Activated naive CD4-positive, alpha-beta T cell treated with anti-CD3 and anti-CD28 coated beads for 36 hours (primary cell): ENCODE measurements at places on chromosomes 2 and 18. TPM values are rescaled to one million over a fixed set of nuclear protein-coding genes. Genes with fewer than 3 reads are reported as not detected.

The SCN3A gene
- 0.12 TPM for total RNA-seq

The KCNS3 gene
- 0.14 TPM for total RNA-seq

The RAB27B gene
- total RNA-seq = 0.52 TPM

The MROH2A gene
- not detected for total RNA-seq

The TET3 gene
- 15.2 TPM for total RNA-seq

The ADRA2B gene
- total RNA-seq = 0.52 TPM

The GRHL1 gene
- 0.69 TPM for total RNA-seq

The GKN1 gene
- not detected for total RNA-seq

The HOXD11 gene
- not detected for total RNA-seq

The MAP3K19 gene
- total RNA-seq = not detected

DNA sequence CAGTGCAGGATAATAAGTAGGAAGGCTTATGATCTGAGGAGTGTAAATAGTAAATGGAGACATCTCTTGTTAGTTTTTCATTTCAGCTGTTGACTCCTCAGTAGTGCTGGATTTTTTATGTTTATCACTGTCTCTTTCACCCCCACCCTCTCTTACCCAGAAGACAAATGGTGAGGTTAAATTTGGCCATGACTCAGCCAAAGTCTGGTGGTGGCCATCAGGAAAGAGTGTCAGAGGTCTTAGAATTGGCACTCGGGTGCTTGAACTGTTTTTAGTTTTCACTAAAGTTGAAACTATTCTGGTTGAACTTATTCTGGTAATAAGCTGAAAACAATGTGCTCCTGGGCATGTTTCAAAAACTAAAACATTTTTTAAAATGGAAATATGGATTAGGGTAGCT, 123.3 kb downstream of the FHOD3 start:
- H3K27ac ChIP-seq = no peak overlapping the region
- H3K36me3 ChIP-seq = no peaks in the 10 kb centered on the region
- peaks cover 11% of the 10 kb centered on the region for H3K27me3 ChIP-seq
- no peak overlapping the region for H3K4me3 ChIP-seq

DNA sequence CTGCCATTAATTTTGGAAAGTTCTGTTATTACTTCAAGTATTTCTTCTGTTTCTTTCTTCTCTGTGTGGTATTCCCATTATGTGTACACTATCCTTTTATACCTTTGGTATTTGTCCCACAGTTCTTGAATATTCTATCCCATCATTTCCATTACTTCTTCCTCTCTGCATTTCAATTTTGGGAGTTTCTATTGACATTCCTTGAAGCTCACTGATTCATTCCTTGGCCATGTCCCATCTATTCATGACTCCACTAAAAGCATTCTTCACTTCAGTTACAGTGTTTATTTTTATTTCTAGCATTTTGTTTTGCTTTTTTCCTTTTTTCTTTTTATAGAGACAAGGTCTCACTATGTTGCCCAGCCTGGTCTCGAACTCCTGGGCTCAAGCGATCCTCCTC, 30.3 kb downstream of the PROC start:
- no peaks in the 10 kb centered on the region for H3K4me1 ChIP-seq
- no peak overlapping the region for H3K4me3 ChIP-seq
- no peak for DNase-seq

DNA sequence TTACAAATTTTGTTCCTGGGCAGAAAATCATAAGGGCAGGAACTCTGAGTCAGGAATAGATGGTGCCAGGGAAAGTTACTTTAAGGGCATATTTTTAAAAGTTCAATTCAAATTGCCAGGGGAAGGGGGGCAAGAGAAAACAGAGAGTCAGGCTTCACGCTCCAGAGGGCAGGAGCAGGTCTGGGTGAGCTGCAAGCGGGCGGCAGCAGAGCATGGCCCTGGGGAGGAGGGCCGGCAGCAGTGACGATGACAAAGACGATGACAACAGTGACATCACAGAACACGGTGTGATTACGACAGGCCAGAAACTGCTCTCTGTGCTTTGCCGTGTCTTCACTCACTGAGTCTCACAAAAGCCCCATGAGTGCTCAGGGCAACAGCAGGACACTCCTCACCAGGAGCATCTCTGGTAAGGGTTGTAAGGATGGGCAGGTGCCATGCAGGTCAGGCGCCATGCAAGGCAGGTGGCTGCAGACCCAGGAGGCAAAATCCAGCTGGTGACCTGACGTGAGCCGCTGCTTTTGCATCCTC, 23.3 kb downstream of the CHST10 start:
- H3K4me3 ChIP-seq = no peak overlapping the region
- H3K4me1 ChIP-seq = no peaks in the 10 kb centered on the region
- H3K27me3 ChIP-seq = no peaks in the 10 kb centered on the region
- DNase-seq = no peak
- H3K36me3 ChIP-seq = peaks cover 4% of the 10 kb centered on the region
- no peak overlapping the region for H3K27ac ChIP-seq

- H3K27me3 ChIP-seq = no peaks in the 10 kb centered on the region
- H3K4me3 ChIP-seq = no peak overlapping the region
- no peaks in the 10 kb centered on the region for H3K4me1 ChIP-seq
- no peak for DNase-seq
- no peaks in the 10 kb centered on the region for H3K36me3 ChIP-seq
- H3K27ac ChIP-seq = no peak overlapping the region
These were observed 55.8 kb upstream of the SLC35F5 start for GRCh38 chr2:113812204-113812603.

GRCh38 chr2:81250270-81250669, 945.7 kb upstream of the LRRTM1 start:
- H3K36me3 ChIP-seq = no peaks in the 10 kb centered on the region
- no peaks in the 10 kb centered on the region for H3K27me3 ChIP-seq
- no peak overlapping the region for H3K4me3 ChIP-seq
- no peak overlapping the region for H3K27ac ChIP-seq
- H3K4me1 ChIP-seq = no peaks in the 10 kb centered on the region
- no peak for DNase-seq

DNA sequence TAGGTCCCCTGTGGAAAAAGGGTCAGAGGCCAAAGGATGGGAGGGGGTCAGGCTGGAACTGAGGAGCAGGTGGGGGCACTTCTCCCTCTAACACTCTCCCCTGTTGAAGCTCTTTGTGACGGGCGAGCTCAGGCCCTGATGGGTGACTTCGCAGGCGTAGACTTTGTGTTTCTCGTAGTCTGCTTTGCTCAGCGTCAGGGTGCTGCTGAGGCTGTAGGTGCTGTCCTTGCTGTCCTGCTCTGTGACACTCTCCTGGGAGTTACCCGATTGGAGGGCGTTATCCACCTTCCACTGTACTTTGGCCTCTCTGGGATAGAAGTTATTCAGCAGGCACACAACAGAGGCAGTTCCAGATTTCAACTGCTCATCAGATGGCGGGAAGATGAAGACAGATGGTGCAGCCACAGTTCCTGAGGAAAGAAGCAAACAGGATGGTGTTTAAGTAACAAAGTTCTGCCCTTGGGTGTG, 165.8 kb downstream of the RPIA start:
- no peaks in the 10 kb centered on the region for H3K36me3 ChIP-seq
- DNase-seq = no peak

GRCh38 chr18:46281185-46282176, 177.3 kb downstream of the HAUS1 start:
- H3K27ac ChIP-seq = no peak overlapping the region
- H3K4me1 ChIP-seq = peaks cover 5% of the 10 kb centered on the region
- peak; percentile 78 for DNase-seq
- no peaks in the 10 kb centered on the region for H3K27me3 ChIP-seq
- H3K36me3 ChIP-seq = no peaks in the 10 kb centered on the region

DNA sequence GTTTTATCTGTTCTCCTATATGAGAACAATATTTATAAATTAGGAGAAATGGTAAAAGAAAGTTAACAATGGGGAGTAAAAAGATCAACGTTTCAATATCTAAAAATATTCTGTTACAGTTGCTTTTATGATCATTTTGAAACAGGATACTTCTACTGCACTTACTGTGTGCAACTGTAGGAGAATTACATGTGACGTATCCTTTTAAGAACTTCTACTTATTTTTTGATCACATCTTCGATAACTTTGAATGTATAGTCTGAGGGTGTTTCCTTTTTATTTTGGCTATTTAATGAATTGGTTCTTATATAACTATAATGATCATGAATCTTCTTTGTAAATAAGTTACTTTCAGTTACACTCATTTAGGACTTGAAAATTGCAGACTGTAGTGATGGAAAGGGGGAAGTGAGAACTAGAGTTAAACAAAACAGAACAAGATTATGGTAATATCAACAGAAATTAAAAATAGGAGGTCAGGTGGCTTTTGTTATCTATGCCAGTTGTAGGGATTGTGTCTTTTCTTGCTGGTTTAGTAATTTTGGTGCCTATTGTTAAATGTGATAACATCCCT, 109.9 kb downstream of the MSTN start:
- no peaks in the 10 kb centered on the region for H3K4me1 ChIP-seq
- no peak overlapping the region for H3K27ac ChIP-seq
- no peak overlapping the region for H3K4me3 ChIP-seq
- peaks cover 4% of the 10 kb centered on the region for H3K27me3 ChIP-seq
- H3K36me3 ChIP-seq = no peaks in the 10 kb centered on the region

- DNase-seq = no peak
- no peaks in the 10 kb centered on the region for H3K4me1 ChIP-seq
These were observed 150.4 kb upstream of the GAREM1 start for GRCh38 chr18:32621034-32621433.

GRCh38 chr2:143877056-143877455, 642.9 kb downstream of the ZEB2 start:
- no peaks in the 10 kb centered on the region for H3K36me3 ChIP-seq
- peaks cover 21% of the 10 kb centered on the region for H3K4me1 ChIP-seq
- DNase-seq = no peak
- H3K27me3 ChIP-seq = peaks cover 3% of the 10 kb centered on the region
- H3K4me3 ChIP-seq = no peak overlapping the region

DNA sequence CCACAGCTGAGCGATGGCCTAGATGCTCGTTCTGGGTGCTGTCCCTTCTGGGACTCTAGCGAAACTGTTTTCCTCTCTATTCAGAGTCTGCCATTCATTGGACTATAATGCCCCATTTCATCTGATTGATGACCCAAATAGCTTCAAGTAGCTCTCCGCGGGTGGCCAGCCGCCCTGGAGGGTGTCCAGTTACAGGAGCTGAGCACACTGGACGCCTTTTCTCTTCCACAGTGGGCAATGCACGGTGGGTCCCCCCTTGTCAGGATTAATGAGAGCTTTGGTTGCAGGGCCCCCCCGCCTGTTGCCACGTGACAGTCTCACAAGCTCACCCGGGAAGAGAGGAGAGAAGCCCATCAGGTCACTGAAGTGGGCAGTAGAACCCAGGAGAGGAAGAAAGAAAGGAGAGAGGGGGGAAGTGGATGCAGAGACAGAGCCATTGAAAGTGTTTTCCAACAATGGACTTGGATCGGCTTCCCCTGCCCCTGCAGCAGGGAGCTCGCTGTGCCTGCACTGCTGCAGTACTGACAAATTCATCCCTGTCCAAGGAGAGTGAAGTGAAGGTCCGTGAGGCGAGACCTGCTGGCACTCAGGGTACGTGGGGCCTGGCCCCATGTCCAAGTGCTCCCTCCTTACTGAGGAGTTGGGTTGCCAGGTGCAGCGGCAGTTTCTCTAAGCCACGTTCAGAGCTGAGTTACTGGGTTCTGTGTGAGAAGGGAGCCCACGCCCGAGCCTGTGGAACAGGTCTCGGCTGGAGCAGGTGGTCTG, 44.8 kb downstream of the DIPK1C start:
- DNase-seq = no peak
- no peaks in the 10 kb centered on the region for H3K36me3 ChIP-seq
- H3K27ac ChIP-seq = no peak overlapping the region
- H3K27me3 ChIP-seq = no peaks in the 10 kb centered on the region
- peaks cover 31% of the 10 kb centered on the region for H3K4me1 ChIP-seq

- no peak overlapping the region for H3K27ac ChIP-seq
- H3K4me1 ChIP-seq = no peaks in the 10 kb centered on the region
- no peaks in the 10 kb centered on the region for H3K36me3 ChIP-seq
- H3K4me3 ChIP-seq = no peak overlapping the region
- DNase-seq = no peak
These were observed 192.9 kb upstream of the NRXN1 start for GRCh38 chr2:51224790-51225189.
